ENCODE measurements at places on chromosomes 4 and X.
A peak's percentile ranks its signal among the peaks of the same experiment; 100 is the strongest.

DNA sequence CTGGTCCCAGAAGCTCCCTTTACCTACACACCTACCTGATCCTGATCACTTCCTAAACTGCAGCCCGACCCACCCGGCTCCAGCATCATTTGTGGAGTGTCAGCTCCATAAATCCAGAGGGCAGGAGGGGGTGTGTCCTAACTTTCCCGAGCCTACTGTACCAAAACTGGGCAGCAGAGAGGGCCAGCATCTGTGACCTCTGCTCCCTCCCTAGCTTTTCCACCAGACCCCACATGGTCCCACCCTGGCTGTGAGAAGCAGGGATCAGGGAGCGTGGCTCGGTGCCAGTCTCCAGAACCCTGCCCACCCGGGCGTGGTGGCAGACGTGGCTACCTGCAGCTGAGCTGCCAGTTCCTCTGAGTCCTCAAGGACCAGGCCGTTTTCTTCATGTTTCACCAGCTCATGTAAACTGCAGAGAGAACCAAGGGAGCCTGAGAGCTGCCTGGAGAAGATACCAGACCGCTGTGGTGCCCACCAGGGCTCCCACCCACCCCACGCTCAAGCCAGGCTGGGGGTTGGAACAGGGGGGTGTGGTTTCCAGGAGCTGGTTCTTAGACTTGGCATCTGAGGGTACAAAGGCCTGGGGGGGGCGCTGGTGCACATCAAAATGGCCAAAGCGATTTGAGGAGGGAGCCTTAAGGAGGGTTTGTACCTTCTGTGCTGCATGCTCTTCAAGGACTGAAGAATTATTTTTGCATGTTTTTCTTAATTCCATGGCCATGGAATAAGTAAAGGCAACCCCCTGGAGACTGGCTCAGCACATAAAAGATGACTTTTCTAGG is 76.7 kb upstream of the DRD5 start:
- DNase-seq = no peak

GRCh38 chr4:1207157-1207470 is 34.7 kb upstream of the SPON2 start:
- DNase-seq = no peak

GRCh38 chr4:108916638-108917037 is 153.8 kb upstream of the ETNPPL start:
- DNase-seq = no peak

DNA sequence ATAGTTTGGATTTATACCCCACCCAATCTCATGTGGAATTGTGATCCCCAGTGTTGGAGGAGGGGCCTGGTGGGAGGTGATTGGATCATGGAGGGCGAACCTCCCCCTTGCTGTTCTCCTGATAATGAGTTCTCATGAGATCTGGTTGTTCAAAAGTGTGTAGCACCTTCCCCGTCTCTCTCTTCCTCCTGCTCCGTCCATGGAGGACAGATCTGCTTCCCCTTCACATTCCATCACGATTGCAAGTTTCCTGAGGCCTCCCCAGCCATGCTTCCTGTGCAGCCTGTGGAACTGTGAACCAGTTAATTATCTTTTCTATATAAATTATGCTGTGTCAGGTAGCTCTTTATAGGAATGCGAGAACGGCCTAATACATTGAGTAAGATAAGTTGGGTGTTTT is 518.8 kb upstream of the LCORL start:
- DNase-seq = no peak

DNA sequence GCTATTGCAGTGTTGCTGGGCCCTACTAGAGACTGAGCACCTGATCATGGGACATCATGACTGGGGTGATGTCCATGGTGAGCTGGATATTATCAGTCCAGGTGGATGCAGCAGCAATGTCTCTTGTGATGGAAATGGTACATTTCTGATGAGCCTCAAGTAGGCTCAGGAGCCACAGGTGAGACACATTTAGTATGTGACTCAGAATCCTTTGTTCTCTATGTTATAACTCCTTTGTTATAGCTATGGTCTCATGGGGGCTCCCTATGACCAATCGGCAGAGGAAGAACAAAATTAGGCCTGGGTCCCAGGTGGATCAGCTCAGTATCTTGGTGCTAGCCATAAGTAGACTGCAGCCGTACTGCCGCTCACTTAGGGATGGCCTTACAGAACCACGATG is 107.9 kb upstream of the FAT1 start:
- DNase-seq = no peak

DNA sequence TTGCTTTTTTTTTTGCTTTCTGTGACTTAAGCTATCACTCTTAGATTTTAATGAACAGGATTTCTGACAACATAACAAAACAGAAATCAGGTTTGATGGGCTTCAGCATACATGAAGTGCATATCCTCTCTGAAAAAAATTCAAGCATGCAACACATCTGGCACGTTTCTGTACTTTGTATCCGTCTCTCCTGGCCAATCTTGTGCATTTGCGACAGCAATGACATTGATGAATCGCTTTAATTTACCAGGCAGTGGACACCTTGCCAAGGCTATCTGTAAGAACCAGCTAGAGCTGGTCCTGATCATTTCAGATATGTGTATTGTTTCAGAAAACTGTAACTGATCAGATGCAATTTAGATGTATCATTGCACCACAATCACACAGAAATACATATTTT is 93.3 kb downstream of the CCSER1 start:
- DNase-seq = no peak

DNA sequence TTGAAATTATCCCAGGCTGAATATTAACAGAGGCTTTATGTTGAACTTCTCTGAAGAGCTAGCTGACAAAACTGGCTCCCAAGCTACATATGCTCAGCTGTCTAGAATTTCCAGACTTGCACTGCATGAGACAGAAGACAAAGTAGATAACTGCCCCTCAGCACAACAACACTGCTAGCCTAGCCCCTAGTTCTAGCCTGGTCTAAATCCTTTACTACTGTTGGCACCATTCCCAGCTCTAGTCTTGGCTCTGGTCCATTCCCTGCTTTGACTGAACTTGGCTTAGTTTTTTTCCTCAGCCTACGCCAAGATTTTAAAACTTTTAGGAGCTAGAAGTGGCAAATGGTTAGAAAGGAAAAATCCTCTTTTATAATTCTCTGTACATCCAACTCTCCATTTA is 7.6 kb upstream of the OPHN1 start:
- DNase-seq = peak; percentile 50

GRCh38 chr4:95985051-95985450 is 145.2 kb downstream of the PDHA2 start:
- DNase-seq = no peak

- no peak for DNase-seq
These were observed 175.1 kb downstream of the FHIP1A start for GRCh38 chr4:151584101-151584500.

- no peak for DNase-seq
These were observed 440.0 kb upstream of the IGFBP7 start for GRCh38 chr4:57550198-57550597.

Measured in kidney glomerular epithelial cell (primary cell).